Activated CD8-positive, alpha-beta T cell treated with anti-CD3 and anti-CD28 coated beads for 36 hours (primary cell): ENCODE measurements at places on chromosomes 7 and 10. TPM values are rescaled to one million over a fixed set of nuclear protein-coding genes. Genes with fewer than 3 reads are reported as not detected.

SLC39A12 gene
- total RNA-seq, result not detected

GIGYF1 gene
- total RNA-seq, result 41.5 TPM

GRCh38 chr10:32035038-32035437 lies 21.2 kb downstream of the KIF5B start:
- H3K27ac ChIP-seq, result no peak overlapping the region
- H3K36me3 ChIP-seq, result peaks cover 63% of the 10 kb centered on the region
- H3K4me3 ChIP-seq, result no peak overlapping the region
- H3K4me1 ChIP-seq, result peaks cover 3% of the 10 kb centered on the region
- DNase-seq, result no peak

GRCh38 chr10:49184642-49185111 lies 3.5 kb downstream of the TMEM273 start:
- H3K4me3 ChIP-seq, result peak overlapping the region; percentile 59
- H3K4me1 ChIP-seq, result peaks cover 42% of the 10 kb centered on the region
- DNase-seq, result no peak
- peaks cover 28% of the 10 kb centered on the region for H3K27me3 ChIP-seq

DNA sequence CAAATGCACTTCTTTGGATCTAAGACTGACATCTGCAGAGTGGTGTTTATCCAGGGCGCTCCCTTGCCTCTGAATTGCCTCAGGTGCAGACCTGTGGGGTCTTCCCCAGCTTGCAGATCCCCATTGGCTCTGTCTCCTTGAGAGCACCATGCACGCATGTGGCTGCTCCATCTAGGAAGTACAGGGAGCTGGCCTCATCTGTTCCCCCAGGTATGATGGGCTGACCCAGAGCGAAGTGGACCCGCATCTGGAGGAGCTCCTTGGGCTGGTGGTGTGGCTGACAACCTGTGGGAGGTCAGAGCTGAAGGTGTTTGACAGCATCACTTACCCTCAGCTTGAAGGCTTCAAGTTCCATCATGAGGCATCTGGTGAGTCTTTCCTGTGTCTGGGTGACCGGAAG lies 44.5 kb downstream of the WDFY4 start:
- no peaks in the 10 kb centered on the region for H3K4me1 ChIP-seq
- H3K36me3 ChIP-seq, result no peaks in the 10 kb centered on the region
- DNase-seq, result no peak
- no peaks in the 10 kb centered on the region for H3K27me3 ChIP-seq
- H3K27ac ChIP-seq, result no peak overlapping the region

DNA sequence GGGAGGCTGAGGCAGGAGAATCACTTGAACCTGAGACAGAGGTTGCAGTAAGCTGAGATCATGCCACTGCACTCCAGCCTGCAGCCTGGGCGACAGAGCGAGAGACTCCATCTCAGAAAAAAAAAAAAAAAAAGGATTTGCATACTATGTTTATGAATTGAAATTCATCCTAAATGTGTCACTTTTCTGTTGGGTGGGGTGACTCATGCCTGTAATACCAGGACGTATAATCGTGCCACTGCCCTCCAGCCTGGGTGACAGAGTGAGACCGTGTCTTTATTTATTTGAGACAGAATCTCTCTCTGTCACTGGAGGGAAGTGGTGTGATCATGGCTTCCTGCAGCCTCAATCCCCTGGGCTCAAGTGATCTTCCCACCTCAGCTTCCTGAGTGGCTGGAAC lies 5.8 kb downstream of the ZNF212 start:
- peak overlapping the region; percentile 81 for H3K27ac ChIP-seq
- DNase-seq, result peak; percentile 76
- peaks cover 28% of the 10 kb centered on the region for H3K36me3 ChIP-seq
- no peaks in the 10 kb centered on the region for H3K27me3 ChIP-seq
